ENCODE measurements at places on chromosomes 1 and 21.

DNA sequence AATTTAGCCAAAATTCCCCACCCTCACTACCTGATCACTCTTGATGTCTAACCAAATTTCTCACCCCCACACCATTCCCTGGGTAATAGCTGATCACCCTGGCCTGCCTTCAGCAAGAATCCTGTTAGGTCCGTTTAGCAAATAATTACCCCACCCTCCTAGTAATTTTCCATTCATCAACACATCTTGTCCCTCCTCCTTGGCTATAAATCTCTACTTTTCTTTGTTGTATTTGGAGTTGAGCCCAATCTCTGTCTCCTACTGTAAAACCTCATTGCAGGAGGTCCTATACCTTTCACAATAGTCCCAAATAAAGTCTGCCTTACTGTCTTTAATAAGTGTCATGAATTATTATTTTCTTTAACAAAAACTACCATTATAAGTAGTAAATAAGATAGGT is 6.9 kb upstream of the PRKAA2 start:
- no peak for DNase-seq

GRCh38 chr1:61186753-61187152 is 104.4 kb downstream of the NFIA start:
- DNase-seq = no peak

DNA sequence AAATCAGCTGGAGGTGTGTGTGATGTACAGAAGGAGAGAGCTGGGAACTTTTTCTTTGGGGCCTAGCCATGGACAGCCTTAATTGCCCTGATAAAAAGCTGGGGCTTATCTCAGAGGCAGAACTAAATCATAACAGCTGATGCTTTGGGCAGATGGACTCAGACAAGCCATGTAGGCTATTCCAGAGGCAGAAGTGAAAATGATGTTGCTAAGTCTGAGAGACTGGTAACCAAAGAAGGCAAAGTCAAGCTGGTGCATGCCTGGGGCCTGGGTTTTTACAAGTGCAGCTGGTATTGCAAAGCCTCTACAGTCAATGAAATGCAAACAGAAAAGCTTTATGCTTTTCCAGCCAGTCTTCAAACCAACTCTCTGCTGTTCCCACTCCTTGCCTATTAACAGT is 39.0 kb upstream of the LMX1A start:
- no peak for DNase-seq

- no peak for DNase-seq
Observed at GRCh38 chr1:204466416-204467405, 27.9 kb downstream of the PIK3C2B start.

GRCh38 chr1:89962024-89962741 is 32.7 kb upstream of the ZNF326 start:
- DNase-seq = no peak

- DNase-seq = peak; percentile 75
Observed at GRCh38 chr1:231039161-231040018, 664 bp downstream of the FAM89A start.

- no peak for DNase-seq
Observed at GRCh38 chr21:31744182-31744800, 12.4 kb upstream of the SCAF4 start.

DNA sequence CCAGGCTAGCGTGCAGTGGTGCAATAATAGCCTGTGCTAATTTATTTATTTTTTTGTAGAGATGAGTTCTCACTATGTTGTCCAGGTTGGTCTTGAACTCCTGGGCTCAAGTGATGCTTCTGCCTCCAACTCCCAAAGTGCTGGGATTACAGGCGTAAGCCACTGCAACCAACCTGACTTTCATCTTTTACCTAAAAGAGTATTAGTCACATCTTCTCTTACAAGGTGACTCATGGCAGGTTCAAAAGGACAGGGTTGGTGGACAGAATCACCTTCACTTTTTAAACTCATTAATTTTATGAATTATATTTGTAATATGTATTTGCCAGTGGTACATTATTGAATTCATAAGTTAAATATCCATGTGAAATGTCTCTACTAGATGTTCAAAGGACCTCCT is 18.1 kb downstream of the JAM2 start:
- no peak for DNase-seq

DNA sequence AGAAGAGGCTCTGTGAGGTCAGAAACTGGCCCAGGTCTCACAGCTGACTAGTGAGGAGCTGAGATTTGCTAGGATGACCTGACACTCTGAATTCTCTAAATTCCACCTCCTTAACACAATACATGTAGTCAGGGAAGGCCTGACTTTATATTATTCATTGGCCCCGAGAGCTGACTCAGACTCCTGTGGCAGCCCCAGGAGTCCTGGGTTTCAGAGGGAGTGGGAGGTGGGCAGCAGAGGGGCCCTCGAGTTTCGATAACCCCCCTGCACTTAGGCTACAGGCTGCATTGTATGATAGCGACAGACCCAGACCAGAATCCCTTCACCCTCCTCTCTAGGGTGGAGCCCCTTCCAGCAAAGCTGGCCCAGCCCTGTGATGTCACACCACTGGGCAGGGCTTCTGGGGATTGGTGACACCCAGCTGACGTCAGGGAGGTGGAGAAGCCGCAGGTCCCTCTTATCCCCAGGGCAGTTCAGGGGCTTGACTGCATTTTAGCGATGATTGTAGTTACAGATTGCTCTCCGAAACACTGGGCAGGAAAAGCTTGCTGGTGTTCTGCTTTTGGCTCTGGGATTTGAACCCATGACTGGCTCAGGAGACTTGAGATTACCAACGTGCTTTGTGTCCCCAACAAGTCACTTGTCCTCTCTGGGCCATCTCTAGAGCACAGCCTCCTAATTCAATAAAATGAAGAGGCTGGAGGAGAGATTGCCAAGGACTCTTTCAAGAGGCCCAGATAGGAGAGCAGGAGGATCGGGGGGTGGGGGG is 17.0 kb upstream of the GPR37L1 start:
- peak; percentile 55 for DNase-seq

GRCh38 chr21:35046263-35046624 is 2.9 kb downstream of the RUNX1 start:
- no peak for DNase-seq

DNA sequence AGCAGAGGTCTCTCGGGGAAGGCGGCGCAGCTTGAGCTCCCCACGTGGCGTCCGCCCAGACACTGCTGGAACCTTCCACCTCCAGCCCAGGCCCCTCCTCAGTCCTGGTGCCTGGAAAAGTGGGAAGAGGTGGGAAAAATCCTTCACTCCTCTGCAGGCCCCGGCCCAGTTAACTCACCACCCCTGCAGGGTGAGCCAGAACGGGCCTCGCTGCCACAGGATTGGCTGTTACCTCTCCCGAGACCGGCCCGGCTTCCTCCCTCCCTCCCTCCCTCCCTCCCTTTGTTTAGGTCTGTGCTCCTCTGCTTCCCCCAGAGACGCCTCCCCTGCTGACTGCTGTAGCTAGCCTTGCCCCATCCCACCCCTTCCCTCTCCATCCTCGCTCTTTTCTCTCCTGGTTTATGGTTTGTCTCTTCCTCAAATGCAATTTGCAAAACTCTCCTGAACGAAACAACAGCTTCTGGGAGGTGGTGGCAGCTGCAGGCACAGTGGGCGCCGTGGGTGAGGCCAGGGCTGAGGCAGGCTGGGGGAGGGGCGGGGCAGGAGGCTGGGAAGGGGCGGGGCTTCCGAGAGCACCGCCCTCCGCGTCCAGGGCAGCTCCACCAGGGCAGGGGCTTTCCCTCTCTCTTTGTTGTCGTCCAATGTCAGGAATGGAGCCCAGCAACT is 6.5 kb downstream of the CAPN9 start:
- peak; percentile 94 for DNase-seq

DNA sequence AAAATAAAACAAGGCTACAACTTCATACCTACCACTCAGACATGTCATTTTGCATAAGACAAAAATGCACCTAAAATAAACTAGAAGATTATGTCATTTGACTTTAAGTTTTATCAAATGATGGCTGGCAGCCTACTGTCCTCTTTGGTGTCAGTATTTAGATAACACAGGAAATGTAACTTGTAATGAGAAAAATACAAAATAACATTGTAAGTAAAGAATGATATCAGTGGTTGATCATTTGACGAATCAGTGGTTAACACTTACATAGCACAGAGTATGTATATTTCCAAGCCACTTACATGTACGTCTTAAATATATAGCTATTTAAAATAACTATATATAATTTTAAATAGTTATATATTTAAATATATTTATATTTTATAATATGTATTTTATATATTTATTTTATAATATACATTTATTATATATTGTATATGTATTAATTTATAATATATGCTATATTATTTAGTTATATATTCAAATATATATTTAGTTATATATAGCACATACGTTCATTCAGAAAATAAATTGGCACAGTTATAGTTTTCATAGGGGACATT is 44.1 kb downstream of the ZNF678 start:
- DNase-seq = no peak

DNA sequence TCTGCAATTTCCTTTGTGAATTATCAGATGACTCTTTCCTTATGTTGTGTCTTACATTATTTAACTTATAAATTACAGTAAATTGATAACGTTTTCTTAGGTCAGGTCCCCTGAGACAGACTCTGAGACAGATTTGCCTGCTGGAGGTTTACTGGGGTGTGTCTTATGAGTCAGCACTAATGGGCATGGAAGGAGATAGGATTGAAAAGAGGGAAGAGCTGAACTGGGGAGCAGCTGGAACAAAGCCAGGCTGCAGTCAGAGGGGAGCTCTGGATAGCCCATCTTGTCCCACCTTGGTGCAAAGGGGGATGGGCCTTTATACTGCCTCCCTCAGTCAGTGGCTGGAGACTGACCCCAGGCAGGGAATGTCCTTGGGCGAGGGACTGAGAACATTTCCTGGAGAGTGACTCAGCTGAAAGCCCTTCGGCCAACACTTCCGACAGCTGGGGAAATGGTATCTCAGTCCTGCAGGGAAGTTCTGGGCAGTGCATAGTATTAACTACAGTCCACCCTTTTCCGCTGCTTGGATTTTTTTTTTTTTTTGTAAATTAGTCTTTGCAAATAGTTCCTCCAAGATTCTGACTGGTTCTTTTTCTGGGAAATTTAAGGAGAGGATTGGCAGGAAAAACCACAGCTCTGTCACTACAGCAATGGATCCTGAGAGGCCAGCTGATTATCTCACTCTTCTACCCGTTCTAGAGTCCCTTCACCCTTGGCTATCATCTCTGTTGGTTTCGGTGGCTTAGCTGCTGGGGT is 39.1 kb upstream of the CDC42BPA start:
- DNase-seq = peak; percentile 56

- no peak for DNase-seq
Observed at GRCh38 chr21:16195538-16195910, 465.7 kb downstream of the USP25 start.

GRCh38 chr1:34759503-34760357 is at the start of gene GJB4:
TSS of gene GJB4 (plus strand) at chr1:34759740. CDS start at chr1:34761255, 1,515 bp downstream.
- DNase-seq = no peak

DNA sequence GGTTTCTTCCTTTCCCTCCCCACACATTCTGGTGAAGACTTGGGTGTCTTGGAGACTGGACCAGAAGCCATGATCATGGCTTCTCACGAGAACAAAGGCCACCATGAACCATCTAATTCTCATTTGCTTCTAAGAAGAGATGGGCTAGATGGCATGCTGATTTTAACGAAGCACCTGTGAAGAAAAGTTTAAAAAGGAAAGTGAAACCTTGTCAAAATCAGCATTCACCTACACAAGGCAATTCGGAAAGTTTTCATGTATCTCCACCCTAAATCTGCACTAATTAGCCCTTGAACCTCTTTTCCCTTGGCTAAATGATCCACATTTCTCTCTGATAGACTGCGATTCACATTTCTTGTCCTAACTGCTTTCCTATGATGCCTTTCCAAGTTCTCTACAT is 114.3 kb upstream of the RAVER2 start:
- no peak for DNase-seq

DNA sequence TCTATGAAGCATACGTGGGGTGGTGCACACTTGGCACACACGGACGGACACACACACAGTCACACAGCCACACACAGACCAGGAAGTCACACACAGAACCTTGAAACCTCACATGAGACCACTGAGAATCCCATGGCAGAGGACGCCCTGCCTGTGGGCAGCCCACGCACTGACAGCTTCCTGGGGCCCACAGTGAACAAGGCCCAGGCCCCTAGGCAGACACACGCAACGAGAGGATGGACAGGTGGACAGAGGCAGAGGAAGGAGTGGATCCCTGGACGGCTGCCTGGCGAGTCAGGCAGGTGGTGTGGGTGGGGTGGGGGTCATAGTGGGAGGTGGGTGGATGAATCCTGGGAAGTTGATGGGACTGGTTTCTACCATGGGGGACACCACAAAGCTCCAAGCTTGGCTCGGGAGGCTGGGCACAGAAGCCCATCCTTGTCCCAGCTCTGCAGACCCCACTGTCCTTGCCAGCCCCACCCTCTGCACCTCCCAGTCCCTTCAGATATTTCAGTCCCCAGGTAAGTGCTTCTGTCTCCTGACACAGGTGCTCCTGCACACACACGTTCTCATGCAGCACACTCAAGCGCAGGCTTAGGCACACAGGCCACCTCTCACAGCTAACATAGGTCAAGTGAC is 49.1 kb downstream of the WNT9A start:
- DNase-seq = no peak

DNA sequence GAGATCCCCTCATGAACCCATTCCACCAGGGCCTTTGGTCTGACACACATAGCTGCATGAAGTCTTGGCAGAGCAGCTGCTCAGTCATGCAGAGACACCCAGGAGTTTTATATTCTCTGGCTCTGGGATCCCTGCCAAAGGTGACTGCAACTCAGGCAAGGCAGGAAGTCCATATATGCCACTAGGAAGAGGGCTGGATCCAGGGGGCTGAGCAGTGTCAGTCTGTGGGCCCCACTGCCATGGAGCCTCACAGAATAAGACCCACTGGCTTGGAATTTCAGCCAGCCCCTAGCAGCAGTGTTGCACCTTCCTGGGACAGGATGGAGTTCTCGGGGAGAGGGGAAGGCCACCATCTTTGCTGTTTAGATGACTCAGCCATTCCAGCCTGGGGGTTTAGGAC is 199.7 kb downstream of the TBX15 start:
- DNase-seq = peak; percentile 3

GRCh38 chr1:89552471-89553081 is 27.9 kb downstream of the LRRC8B start:
- no peak for DNase-seq

- DNase-seq = no peak
Observed at GRCh38 chr1:154453574-154454352, 48.3 kb upstream of the TDRD10 start.

- no peak for DNase-seq
Observed at GRCh38 chr1:46582972-46583371, 21.1 kb downstream of the MKNK1 start.

GRCh38 chr1:55005351-55006140 is 6.8 kb downstream of the BSND start:
- DNase-seq = no peak

DNA sequence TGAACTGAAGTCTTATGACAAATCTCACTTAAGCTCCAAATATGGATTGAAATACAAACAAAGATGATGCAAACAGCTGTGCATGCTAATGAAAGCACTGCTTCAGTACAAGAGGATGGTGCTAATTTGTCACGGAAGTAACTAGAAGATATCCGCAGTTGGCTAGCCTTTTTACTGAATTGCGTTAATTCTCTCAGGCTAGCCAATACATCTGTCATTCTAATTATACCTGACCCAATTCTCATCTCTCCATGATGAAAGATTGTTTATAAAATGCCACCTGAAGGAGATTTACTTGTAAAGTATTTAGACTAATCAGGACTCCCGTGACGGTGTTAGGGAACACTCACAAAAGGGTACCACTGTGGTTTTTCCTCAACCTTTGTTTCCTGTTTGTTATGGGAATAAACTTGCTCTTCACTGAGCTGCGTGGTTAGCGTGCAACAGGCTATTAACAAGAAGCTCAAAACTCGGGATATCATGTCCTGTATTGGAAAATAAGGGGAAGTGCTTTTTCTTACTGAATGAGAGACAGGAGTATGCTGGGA is 162.5 kb downstream of the APP start:
- peak; percentile 35 for DNase-seq

- no peak for DNase-seq
Observed at GRCh38 chr21:14737284-14737691, 191.2 kb upstream of the SAMSN1 start.
